ENCODE measurements at places on chromosomes 7 and 10.

GRCh38 chr10:126087796-126088505 lies 191.6 kb downstream of the FANK1 start:
- no peak for DNase-seq

- DNase-seq: peak; percentile 68
Measured at GRCh38 chr10:98444314-98445006, 2.3 kb downstream of the HPS1 start.

- DNase-seq: no peak
Measured at GRCh38 chr7:110623436-110623835, 467.5 kb upstream of the LRRN3 start.

GRCh38 chr7:11120068-11120664 lies 146.5 kb downstream of the PHF14 start:
- DNase-seq: no peak

- DNase-seq: no peak
Measured at GRCh38 chr7:106190589-106191330, 78.6 kb upstream of the SYPL1 start.

- no peak for DNase-seq
Measured at GRCh38 chr10:97861924-97862323, 12.3 kb downstream of the GOLGA7B start.

GRCh38 chr7:98459529-98459928 lies 58.6 kb upstream of the BAIAP2L1 start:
- no peak for DNase-seq

DNA sequence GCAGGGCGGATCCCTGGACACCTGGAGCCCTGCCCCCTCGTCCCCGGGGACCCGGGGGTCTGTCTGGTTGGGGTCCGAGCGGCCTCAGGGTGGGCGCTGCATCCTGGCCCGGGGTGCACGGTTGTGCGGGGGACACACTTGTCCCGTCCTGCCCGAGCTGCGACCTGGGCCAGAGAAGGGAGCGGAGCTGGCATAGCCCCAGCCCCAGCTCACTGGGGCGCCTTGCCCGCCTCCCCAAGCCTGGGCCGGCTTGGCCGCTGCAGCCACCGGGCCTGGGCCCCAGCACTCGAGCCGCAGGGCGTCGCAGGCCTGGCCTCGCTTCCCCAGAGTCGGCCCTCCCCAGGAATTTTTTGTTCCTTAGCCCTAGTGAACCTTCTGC lies 54.5 kb downstream of the GLRX3 start:
- no peak for DNase-seq

GRCh38 chr7:132030086-132030568 lies 473.7 kb upstream of the PODXL start:
- DNase-seq: no peak

DNA sequence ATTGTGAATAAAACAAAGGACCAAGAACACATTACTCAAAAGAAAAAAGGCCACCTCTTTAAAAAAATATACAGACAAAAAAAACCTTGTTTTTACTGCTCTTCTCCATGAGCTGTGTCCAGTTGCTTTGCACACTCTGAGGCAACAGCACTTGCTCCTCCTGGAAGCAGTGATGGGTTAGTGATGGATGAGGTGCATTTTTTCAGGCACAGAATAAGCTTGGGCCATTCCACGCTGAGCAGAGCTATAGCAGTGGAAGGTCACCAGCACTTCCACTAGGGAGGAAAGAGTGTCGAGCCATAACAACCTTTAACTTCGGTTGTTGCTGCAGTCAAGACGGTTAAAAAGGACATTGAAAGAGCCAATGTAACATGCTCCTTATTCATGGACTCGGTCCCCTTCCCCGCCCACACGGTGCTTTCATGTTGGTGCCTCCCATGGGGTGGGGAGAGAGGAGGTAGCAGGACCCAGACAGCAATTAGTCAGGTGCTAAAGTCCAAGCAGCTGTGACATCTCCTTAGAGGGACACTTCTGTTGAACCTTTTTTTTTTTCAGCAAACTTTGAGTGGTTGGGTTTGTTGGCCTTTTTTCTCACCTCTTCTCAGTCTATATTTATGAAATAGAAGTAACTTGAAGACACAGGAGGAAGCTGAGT lies 136.5 kb upstream of the ADARB2 start:
- DNase-seq: no peak

DNA sequence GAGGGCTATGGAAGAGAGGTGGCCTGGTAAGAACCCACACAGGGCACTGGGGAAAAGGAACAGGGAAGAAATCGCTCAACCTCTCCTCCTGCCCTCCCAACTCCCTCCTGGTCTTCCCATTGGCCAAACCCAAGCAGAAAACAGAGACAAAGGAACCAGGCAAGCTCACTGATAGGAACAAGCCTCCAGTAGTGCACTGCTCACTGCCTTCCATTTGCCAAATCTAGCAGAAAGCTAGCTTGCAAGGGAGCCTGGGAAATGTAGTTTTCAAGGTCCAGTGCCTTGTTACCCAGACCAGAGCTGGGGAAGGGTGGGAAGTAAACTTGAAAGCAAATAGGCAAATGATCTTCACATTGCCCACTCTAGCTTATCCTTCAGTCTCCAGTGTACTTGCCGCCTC lies 556.1 kb upstream of the AUTS2 start:
- no peak for DNase-seq

GRCh38 chr10:125001313-125002046 lies 59.6 kb downstream of the ZRANB1 start:
- peak; percentile 92 for DNase-seq

GRCh38 chr10:111879969-111880368 lies 303.6 kb downstream of the GPAM start:
- DNase-seq: no peak

GRCh38 chr7:101945034-101945758 lies 127.8 kb downstream of the CUX1 start:
- DNase-seq: no peak

- DNase-seq: no peak
Measured at GRCh38 chr10:49368256-49368655, 27.6 kb downstream of the DRGX start.

DNA sequence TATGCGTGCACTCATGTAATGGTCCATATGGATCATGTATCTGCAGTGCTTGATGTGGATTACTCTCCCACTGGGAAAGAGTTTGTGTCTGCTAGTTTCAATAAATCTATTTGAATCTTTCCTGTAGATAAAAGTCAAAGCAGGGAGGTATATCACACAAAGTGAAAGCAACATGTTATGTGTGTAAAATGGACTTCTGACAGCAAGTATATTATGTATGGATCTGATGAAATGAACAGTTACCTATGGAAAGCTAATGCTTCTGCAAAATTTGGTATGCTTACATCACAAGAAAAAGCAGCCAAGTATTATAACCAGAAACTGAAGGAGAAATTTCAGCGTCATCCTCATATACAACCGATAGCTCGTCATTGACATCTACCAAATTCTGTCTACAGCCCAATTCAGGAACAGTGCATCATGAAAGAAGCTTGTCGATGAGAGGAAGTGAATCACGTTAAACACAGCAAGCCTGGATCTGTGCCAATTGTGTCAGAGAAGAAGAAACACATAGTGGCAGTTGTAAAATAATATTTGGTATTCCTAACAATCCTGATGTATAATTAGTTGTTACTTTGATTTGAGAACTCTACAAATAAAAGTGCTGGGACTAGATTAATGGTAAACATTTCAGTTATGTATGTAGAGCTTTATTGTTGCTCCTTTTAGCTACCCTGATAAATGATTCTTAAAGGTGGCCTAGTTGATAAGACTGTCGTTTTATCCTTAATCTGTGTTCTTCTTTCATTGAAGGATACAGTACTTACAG lies 14.2 kb upstream of the SYPL1 start:
- DNase-seq: peak; percentile 22

DNA sequence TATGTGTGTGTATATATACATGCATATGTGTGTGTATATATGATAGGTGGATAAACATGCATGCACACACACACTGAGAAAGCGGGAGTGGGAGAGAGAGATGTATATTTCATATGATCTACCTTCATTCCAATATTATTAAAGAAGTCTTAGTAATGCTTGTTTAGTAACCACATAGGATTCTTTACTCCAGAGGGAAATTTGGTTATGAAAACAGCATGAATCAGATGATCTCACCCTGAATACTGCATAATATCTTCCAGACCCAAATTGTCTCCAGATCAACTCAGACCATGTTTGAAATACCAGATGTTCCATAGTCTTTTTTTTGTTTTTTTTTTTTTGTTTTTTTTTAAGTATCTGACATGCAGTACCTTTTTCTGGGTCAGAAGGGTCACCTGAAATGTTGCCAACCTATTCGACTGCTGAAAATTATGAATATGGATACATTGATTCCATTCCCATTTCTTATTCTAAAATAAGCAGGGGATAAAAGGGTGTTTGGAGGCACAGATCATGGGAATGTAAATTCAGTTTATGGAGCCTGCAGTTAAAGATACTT lies 17.4 kb downstream of the TES start:
- DNase-seq: no peak

DNA sequence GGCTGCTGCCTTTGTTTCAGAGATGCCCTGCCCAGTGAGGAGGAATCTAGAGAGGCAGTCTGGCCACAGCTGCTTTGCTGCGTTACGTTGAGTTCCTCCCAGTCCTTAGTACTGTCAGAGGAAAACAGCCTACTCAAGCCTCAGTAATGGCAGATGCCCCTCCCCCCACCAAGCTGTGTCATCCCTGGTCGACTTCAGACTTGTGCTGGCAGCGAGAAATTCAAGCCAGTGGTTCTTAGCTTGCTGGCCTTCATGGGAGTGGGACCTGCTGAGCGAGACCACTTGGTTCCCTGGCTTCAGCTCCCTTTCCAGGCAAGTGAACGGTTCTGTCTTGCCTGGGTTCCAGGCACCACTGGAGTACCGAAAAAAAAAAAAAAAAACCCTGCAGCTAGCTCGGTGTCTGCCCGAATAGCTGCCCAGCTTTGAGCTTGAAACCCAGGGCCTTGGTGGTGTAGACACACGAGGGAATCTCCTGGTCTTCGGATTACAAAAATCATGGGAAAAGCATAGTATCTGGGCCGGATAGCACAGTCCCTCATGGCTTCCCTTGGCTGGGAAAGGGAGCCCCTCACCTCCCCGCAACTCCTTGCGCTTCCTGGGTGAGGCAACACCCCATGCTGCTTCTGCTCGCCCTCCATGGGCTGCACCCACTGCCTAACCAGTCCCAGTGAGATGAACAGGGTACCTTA lies 9.1 kb downstream of the SDHAF3 start:
- DNase-seq: no peak

GRCh38 chr7:32092346-32092745 lies 22.1 kb upstream of the PDE1C start:
- no peak for DNase-seq

DNA sequence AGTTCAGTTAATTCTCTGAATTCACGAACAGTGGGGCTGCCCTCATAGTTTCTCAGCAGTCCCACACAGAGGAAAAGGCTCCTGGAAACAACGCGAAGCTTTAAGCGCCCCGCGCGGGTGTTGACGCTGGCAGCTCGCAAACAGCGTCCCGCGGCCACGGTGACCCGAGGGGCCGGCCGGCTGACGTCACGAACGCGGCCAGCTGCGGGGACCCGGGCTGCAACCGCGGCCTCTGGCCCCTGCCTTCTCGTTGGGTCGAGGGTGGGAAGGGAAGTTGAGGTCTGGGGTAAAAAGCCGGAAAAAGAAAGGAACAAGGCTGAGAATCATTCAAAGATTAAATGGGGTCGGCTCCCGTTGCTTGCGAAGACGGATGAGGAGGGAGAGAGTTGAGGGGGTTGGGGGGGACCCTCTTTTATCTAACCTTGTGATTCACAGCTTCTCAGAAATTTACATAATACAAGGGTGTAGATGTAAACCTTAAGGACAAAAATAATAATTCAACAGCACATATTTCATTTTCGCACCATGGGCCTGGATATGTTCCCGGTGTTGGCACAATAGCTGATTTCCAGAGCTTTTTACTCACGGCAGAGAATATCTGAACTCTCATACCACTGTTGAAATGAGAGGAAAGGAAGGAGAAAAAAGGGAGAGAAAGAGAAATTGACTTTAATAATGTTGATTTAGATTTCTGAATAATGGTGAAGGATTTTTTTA lies 7.3 kb upstream of the FEZF1 start:
- DNase-seq: no peak

- peak; percentile 37 for DNase-seq
Measured at GRCh38 chr10:111360260-111360925, 283.6 kb downstream of the ADRA2A start.

DNA sequence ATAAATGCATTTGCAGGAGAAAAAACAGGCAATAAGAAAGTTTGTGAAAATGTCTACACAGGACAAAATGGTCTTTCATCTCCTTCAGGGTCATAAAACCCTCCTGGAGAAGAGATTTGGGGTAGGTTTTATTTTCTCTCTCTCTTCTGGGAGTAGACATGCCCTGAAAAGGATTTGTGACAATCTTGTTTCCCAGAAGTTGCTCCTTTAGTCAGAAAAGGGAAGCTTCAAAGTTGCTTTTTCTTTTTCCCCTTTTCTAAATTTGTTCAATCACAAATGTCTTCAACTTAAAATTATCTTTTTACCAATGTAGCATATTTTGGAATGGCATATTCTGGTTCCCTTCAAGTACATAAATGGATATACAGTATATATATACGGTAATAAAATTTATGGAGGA lies 9.4 kb upstream of the ANKRD22 start:
- DNase-seq: peak; percentile 39

DNA sequence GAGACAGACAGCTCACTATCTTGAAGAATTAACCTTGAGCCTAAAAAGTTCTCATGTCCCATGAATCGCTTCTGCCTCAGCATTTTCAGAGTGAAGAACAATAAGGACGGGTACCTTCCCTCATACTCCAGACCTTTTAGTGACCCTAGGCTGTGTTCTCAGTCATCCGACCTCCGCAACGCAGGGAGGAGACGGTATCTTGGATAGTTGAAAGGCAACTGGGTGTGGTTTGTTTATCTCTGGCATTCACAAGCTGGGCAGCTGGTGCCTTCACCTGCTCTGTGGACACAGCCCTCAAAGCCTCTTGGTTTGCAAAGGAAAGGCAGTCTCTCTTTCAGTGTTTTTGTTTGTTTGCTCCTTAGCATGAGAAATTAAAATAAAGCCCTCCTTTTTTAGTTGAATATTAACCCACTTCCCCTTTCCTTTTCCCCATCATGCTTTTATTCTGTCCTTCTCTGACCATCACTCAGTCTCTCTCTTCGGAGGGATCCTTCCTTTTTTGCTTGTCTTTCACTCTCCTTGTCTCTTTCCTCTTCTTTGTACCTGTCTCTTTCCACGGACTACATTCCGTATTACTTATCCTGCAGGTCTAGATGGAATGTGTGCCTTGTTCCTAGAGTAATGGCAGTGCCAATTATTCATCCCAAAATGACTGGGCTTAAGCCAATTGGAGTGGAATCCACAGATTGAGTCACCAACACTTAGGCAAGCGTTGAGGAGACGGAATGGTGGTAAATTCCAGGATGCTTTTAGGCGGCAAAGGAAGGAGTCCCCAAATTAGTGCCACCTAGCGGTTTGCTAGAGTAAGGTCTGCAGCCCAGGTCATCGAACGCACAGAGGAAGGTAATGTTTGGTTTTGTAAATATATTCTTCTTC lies 45.8 kb downstream of the PRR15 start:
- peak; percentile 12 for DNase-seq

- no peak for DNase-seq
Measured at GRCh38 chr7:149218469-149219420, 20.7 kb upstream of the ZNF212 start.

GRCh38 chr7:141074162-141074991 lies 513 bp downstream of the TMEM178B start:
- peak; percentile 18 for DNase-seq

Data from pons (tissue), 1 donor.